ENCODE measurements at places on chromosomes 7 and 10.

DNA sequence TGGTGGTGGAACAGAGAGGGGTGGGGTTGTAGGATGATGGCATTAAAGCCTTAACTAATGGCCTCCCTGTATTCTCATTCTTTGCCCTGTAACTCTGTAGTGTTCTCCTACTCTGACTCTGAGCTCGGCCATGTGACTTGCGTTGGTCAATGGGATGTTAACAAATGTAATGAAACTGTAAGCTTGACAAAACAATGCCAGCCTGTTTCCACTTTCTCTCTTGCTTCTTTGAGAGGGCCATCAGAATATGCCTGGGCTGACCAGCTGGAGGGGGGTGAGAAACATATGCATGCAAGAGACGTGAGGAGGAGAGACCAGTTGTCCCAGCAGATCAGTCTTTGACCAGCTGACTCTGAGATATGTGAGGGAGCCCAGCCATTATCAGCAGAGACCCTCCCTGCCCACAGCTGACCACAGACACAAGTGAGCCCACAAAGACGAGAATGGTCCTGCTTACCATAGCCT lies 100.6 kb downstream of the ICA1 start:
- no peak for DNase-seq

DNA sequence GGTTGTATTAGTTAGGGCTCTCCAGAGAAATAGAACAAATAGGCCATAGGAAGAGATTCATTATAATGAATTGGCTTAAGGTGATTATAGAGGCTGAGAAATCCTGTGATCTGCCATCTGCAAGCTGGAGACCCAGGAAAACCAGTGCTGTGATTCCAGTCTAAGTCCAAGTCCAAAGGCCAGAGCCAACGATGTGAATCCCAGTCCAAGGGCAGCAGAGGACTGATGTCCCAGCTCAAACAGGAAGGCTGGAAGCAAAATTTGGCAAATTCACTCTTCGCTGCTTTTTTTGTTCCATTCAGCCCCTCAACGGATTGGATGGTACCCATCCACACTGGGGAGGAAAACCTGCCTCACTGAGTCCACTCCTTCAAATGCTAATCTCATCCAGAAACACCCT lies 68.0 kb downstream of the JCAD start:
- DNase-seq: no peak

DNA sequence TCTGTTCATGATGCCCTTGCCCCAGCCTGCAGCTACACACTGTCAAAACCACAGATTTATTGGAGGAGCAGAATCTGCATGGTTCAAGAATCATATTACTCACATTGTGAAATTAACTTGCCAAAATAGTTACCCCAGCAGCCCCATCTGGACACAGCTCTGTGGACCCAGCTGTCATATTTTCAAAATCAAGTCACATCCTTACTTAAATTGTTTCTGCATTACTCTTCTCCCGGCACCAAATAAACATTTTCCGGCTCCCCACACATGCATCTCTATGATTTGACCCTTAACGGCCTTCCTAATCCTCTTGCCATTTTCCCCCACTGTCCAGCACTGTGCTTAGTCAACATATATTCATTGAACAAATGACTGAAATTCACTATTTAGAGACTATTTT lies 43.8 kb upstream of the GPR26 start:
- DNase-seq: no peak

DNA sequence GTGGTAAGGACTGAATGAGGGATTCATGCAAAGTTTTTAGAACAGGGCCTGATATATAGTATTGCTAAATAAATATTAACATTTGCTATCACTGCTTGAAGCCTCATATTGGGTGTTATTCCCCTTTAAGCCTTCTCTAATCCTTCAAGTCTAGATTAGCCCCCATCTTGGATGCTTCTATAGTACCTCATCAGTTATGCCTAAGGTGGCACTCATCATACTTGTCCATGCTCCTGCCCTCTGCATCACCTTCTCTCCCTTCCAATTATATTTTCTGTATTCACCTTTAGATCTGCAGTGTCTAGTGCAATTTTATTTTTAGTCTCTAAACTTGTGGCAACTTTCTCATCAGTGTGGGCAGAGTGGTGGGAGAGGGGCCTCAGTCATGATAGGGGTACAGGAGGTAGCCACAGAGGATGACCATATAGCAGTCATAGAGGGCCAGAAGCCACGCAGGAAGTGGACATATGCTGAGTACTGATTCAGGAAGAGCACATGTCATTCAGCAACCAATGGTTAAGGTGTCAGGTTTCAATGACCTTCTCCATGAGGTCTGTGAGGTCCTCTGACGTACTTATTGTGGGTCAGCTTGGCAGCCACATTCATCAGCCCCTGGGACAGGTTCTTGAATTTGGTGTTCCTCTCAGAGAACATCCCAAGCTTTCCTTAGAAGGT lies 2.5 kb downstream of the ENTPD1 start:
- DNase-seq: no peak

GRCh38 chr10:131203456-131204357 lies 107.8 kb downstream of the TCERG1L start:
- no peak for DNase-seq

DNA sequence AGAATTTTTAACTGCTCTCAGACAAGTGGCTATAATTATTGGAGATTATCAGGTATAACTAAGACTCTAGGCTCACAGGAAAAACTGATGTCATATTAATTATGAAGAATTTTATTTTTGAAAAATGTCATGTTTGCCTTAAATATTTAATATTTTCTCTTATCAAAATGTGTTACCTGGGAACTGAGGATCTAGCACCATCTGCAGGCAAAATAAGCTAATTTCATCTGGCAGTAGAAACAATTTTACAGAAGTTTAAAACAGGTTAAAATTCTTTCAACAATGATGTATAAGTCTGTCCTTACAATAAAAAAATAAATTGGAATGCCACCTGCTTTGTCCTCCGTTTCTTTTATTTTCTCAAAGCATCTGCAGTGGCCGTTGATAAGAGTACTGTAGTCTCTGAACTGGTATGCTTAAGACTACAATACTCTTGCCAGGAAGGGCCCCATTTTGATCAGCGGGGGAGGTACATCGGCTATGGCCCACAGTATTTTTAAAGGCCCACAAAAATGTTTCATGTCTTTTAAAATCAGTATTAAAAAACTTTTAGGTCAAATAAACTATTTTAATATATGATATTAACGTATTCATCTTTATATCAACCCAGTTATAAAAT lies 81.3 kb downstream of the VWDE start:
- DNase-seq: peak; percentile 36

DNA sequence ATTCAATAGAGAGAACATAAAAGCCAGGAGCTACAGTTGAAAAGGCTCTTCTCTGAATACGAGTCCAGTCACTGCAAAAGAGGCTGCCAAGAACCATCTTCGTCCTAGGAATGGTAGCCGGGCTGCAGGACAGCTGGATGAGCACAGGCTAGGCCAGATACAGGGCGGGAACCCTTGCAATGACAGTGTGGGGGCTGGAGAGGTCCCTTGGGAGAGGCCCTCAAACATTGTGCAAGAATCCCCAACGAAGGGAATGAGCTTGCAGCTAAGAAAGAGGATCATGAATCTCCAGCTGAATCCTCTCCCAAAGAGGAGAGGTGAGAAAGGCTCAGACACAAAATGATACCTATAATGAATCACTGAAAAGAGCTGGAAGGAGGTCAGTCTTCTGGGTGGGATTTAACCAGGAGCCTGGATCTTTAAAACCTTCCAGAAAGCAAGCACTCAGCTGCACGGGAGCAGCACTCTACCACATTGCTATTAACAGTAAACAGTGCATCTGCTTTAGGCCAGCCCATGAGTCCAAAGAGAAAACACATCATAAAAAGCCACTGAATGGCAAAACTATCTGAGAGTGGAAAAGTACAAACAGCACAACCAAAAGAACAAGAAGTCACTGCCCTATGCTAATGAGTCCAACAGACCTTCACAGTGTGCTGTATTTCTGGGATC lies 287.9 kb downstream of the TNS3 start:
- no peak for DNase-seq

GRCh38 chr10:91410638-91411371 lies 661 bp downstream of the HECTD2 start:
- DNase-seq: peak; percentile 11

- no peak for DNase-seq
Observed at GRCh38 chr7:18202315-18203045, 174.8 kb upstream of the PRPS1L1 start.

GRCh38 chr7:29919790-29920189 lies 69.8 kb downstream of the SCRN1 start:
- no peak for DNase-seq

DNA sequence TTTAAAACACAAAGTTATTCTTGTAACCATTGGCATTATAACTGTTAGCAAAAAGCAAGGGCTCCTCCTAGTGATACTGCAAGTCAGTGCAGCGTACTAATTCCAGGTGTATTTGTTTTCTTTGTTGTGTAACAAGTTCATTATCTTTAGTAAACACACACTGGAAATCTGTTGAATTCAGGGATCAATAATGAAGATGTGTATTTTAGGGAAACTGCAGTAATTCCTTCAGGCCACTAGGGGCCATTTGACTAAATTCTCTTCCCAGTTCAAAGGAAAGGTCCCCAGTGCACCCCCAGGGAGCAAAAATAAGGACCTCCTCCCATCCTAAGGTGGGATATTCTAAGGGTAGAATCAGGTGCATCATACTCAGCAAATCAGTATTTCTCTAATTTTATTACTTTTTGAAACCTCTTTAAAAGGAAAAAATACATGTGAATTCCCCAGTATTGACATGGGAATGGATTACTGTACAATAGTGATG lies 158.6 kb upstream of the LYZL1 start:
- DNase-seq: no peak

GRCh38 chr7:55044791-55045190 lies 26.0 kb downstream of the EGFR start:
- no peak for DNase-seq

GRCh38 chr7:136061433-136061832 lies 84.3 kb upstream of the MTPN start:
- no peak for DNase-seq

- no peak for DNase-seq
Observed at GRCh38 chr7:35699796-35700305, 4.9 kb upstream of the HERPUD2 start.

DNA sequence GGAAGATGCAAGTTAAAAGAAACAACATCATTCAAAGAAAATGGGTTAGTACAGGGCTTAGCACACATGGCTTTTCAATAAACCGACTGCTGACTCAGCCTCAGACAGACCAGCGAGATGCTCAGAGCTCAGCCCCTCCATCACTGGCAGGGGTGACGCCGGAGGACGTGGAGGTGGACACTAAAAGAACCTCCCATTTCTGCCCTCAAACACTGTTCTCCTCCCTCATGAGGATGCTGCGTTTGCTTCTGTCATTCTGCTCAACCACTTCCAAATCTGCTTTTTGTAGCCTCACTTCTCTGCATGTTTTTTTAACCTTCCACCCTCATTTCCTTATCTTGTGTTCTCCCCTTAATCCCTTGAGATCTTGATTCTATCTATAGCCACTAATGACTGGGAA lies 15.3 kb downstream of the DENND11 start:
- no peak for DNase-seq

DNA sequence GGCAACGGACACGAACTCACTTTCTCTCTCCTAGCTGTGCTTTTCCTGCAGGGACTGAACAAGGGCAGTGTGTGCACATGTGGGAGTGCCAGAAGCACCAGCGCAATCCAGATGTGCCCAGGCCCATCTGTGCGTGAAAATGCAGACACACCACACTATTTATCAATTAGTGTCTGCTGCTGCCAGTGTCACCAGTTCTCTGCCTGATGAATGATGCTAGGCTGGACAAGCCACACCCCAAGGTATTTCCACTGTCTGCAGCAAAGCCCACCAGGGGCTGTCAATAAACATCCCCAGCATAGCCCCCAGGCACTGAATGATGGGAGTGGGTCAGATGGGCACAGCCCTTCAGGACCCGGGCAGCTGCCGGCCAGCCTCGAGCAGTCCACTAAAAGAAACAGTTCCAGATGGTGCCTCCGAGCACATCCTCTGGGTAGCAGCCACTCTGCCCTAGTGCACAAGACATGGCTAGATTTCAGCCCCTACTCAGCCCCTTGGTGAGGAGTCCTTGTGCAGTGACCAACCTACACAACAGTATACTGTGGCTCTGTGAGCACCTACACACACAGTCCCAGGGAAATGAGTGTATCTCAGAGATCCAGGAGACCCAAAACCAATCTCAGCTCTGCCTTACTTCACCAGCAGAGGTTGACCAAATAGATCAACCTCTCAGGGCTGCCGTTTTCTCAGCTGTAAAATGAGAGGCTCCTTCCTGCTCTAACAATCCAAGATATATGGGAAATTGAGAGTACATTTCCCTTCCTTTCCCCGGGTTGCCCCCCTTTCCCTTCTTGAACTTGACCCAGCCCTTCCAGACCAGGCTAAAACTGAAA lies 314.7 kb downstream of the PLXNA4 start:
- no peak for DNase-seq

- no peak for DNase-seq
Observed at GRCh38 chr7:29255199-29255878, 60.8 kb downstream of the CHN2 start.

GRCh38 chr10:103932971-103933370 lies 15.0 kb upstream of the STN1 start:
- no peak for DNase-seq

- DNase-seq: no peak
Observed at GRCh38 chr7:27652518-27652917, 10.2 kb downstream of the HIBADH start.

GRCh38 chr10:111429288-111430028 lies 352.6 kb downstream of the ADRA2A start:
- no peak for DNase-seq

- no peak for DNase-seq
Observed at GRCh38 chr10:76666891-76667290, 970.7 kb downstream of the KCNMA1 start.

- DNase-seq: no peak
Observed at GRCh38 chr7:124881981-124882380, 47.6 kb downstream of the POT1 start.

DNA sequence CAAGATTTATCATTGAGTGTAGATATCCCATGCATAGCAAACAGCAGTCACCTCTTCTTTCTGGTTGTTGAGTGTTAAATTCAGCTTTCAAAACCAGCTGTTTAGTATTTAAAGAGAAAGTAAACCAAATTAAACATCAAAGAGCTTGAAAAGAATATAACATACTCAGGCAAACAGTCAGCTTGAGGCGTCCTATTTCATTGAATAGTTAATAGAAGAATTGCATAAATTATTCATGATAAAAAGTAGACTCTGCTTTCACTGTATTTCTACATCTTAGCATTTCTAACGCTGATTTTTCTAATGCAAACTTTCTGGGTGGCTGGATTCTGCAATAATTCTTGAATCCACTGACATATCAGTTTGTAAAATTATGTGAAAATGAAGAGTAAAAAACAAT lies 464.5 kb upstream of the LRRN3 start:
- DNase-seq: no peak

- DNase-seq: no peak
Observed at GRCh38 chr7:158060216-158060615, 527.4 kb downstream of the PTPRN2 start.

DNA sequence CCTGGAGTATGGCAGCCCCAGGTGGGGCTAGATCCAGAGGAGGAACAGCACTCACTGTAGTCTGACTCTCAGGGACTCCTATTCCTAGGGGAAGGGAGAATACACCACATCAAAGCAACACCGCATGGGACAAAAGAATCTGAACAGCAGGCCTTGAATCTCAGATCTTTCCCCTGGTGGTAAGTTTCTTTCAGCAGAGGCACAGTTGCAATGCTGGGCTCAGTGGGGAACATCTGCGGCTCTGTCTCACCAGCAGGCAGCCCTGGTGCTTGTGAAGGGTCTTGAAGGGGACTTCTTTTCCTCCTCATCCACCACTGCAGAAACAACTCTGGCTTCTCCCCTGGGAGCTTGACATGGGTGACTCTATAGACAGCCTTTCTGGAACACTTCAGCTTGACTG lies 111.2 kb upstream of the ARHGAP21 start:
- no peak for DNase-seq

GRCh38 chr7:29853072-29853471 lies 46.8 kb downstream of the WIPF3 start:
- no peak for DNase-seq
